Stimulated activated CD8-positive, alpha-beta memory T cell treated with anti-CD3 and anti-CD28 coated beads, Interleukin-15, amount 100 ng/mL, for 1 hour (primary cell): ENCODE measurements at places on chromosomes 3 and 15.
A peak's percentile ranks its signal among the peaks of the same experiment; 100 is the strongest.

DNA sequence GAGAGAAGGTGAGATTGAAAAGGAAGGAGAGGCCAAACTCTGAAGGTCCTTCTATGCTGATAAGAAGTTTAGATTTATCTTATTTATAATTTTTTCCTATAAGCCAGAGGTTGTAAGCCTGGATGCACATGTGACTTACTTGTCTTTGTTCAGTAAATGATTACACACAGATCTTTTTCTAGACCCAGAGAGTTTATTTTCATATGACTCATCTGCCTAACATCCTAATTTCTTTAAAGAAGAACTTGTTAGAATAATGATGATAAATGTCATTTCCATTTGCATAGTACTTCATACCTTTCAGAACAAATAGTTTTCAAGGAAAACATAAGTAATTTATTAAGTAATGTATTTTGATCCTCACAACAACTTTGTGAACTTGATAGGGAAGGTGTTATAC is 434.8 kb upstream of the DPH6 start:
- DNase-seq: no peak

DNA sequence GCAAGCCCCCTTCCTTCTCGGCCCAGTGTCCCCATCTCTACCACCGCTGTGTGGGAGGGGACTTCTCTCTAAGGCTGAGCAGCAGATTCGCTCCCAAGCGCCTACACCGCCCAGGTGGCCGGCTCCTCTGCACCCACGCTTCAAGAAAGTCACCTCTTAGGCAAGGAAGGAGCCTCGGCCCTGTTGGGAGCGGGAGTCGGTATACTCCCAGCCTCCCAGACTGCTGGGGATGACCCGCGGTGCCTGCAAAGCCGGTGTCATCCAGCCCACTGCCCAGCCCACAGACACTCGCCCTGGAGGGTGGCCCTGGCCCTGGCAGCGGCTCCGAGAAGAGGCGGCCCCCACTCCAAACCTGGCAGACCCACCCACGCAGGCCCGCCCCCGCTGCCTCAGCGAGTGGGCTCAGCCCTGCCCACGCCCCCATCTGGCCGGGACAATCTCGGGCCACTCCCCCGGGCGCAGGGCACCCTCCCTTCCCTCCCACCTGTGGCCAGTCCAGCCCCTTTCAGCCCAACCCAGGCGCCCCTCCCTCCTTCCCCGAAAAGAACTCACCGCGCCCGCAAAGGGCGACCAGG is 396 bp downstream of the CHRNB4 start:
- DNase-seq: no peak

DNA sequence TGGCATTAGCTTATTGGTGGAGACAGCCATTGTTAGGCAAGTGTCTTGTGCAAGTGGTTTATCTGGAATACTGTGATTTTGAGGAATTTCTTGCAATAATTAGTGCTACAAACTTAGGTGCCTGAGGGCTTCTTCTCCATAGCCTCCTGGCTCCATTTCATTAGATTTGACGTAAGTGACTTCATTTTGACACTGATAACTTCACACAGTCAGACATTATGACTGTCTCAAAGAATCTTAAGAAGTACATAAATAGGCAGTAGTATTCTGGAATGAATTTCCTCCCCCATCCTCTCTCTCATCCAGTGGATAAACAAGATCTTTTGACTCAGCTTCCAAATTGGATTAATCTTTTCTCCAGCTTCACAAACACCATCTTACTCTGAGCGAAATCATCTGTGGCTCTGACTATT is 19.0 kb downstream of the ARL14 start:
- DNase-seq: no peak

DNA sequence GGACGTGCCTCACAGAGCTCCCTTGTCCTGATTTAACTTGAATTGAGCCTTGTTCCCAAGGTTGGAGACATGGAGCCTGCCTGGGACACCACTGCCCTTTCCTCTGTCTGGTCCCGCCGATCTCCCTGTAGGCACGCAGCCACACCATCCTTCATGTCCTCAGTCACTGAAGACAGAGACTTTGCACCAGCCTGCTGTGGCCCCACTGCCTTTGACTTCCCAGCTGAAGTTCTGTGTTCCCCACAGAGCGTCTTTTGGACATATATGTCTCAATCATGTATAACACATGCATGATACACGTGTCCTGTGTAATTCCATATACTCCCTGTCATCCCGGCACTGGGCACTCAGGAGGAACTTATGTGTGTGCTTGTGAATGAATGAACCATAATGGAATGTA is 23.6 kb downstream of the GABRA5 start:
- no peak for DNase-seq

DNA sequence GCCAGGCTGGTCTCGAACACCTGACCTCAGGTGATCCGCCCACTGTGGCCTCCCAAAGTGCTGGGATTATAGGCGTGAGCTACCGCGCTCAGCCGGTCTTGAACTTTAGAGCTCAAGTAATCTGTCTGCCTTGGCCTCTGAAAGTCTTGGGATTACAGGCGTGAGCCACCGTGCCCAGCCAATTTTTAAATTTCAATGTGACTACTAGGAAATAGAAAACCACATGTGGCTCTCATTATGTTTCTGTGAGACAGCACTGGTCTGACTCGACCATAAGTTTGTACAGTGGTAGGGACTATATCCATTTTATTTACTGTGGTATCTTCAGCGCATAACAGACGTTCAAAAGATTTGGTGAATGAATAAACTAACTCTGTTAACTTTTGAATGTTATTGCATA is 9.1 kb downstream of the ZFAND6 start:
- DNase-seq: no peak

- DNase-seq: no peak
Measured at GRCh38 chr3:194879991-194880939, 194.6 kb downstream of the FAM43A start.

GRCh38 chr3:72829701-72830100 is 18.5 kb downstream of the SHQ1 start:
- DNase-seq: no peak

DNA sequence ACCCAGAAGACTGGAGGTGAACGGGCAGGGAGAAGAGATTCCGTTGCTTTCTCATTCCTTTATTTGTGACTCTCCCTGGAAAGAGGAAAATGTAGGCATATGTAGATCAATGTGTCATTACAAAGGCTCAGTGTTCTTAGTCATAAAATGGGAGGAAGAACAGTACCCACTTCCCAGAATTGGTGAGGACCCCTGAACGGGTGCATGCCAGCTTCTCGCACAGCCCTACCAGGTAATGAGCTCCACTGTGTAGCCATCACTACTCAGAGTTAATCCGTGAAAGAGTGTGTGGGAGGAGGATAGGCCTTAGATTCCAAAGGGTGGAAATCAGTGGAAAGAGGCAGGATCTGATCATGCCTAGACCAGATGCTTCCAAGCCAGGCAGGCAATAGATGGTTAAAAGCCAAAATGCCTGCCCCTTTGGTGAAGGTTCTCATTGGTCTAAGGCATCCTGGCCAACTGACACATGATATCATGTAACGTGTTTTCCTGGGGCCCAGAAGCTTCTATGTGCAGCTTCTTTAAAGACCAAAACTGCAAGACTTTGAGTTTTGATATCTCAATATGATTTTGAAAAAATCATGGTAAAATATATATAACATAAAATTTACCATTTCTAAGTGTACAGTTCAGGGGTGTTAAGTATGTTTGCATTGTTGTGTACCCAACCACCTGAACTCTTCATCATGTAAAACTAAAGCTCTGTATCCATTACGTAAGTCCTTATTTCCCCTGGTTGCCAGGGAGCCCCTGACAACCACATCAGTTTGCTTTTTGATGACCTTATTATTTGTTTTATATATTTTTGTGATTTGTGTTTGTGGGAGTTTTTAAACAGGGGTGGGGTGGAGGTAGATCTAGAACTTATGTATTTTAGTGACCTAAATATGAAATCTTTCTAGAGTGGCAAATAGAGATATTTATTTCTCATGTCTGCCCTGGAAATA is 402.2 kb upstream of the CFAP20DC start:
- no peak for DNase-seq

DNA sequence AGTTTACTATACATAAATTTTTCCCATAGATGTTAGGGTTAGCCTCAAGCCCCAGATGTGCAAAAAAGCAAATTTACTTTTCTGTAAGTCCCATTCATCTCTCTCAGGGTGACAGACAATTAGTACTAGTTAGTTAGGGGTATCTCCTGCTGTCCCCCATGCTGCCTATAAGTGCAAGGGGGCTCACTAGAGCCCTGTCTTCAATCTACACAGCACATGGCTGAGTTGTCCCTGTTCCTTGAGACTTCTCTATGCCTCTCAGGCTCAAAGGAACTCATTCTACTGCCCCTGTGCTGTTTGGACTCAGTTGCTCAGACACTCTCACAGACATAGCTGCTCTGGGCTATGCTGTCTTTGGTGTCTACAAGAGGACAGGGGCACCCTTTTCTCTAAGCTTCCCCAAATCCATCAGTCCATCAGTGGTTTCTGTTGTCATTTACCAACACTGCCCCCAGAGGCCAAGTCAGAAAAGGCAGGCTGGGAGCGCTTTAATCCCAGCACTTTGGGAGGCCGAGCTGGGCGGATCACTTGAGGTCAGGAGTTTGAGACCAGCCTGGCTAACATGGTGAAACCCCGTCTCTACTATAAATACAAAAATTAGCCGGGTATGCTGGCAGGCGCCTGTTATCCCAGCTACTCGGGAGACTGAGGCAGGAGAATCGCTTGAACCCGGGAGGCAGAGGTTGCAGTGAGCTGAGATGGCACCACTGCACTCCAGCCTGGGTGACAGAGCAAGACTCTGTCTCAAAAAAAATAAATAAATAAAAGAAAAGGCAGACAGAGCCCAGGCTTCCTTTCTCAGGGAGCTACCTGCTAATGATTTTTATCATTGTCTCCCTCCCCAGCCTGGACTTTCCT is 31.4 kb upstream of the PRTG start:
- DNase-seq: peak; percentile 7

DNA sequence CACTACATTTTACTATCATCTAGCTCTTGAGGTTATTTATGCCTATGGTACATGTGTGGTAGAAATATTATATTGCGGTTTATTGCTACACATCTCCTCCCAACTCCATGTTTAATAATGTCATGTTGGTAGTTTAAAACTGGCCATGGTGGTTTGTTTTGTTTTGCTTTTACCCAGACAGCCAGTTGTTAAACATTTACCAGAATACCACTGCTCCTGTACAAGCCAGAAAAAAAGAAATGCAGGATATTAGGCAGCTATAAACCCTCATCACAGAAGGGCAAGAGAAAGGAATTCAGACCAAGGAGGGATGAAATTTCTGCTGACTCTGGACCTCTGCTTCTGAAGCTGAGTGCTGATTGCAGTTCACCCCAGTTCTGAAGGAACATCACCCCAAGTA is 451.8 kb upstream of the IL12A start:
- DNase-seq: no peak

DNA sequence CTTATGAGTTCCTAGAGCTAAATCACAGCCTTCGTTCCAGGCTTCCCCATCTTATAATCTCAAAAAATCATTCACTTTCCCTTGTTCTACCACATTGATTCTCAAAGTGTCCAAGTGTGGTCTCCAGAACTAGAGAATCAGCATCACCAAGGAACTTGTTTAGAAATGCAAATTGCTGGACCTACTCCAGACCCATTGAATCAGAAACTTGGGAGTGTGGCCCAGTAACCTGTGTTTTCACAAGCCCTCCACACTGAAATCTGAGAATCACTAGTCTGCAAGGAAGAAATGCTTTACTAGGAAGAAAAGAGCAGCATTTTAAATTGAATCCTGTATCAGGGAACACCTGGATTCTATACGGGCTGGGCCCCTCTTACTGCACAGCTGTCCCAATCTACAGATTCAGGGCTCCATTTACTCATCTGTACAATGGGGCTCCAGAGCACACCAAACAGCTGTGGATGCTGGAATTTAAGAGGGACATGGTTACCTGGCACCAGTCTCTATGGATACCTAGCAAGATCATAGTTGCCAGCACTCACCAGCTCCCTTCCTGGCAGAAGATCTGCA is 3.9 kb downstream of the MEGF11 start:
- DNase-seq: no peak

- no peak for DNase-seq
Measured at GRCh38 chr3:125632597-125632996, 37.3 kb upstream of the OSBPL11 start.

GRCh38 chr3:176683382-176683781 is 513.9 kb downstream of the TBL1XR1 start:
- no peak for DNase-seq

GRCh38 chr3:10315771-10316344 is 5.1 kb downstream of the SEC13 start:
- DNase-seq: no peak

DNA sequence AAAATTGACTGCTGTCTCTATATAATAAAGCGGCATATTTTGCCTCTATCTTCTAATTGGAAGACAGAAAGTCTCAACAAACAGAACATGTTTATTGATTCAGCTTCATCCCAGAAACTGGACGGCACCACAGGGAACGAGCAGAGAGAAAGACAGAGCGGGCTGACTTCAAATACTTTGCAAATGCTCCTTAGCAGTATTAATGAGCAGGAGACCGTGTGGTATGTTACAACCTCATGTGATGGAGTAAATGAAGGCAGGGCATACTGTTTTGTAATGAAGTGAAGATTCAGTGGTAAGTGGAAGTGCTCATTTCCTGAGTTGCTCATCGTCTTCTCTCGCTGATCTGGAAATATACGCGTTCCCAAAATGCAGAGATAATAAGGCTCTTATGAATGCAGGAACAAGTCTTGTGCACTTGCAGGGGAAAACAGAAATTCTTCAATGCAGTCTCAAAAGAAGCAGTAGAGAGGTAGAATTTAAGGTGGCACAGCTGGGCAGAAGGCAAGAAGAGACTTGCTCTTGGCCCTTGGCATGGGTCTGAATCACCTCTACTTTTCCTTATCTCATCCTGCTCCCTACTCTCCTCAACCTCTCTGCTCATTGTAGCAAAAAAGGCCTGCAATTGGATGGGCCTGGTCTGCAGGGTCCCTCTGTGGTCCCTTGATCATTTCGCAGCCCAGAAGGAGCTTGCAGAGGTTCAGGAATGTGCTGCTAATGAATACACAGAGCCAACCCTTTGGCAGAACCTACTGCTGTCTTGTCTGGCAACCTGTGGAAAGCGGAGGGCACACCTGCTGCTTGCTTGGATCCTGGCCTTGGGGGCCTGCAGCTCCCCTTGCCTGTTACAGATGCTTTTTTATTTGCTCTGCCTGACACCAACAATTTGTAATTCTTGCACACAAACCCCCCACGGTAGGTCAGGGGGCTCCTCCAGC is 604.9 kb upstream of the CFAP20DC start:
- DNase-seq: no peak

DNA sequence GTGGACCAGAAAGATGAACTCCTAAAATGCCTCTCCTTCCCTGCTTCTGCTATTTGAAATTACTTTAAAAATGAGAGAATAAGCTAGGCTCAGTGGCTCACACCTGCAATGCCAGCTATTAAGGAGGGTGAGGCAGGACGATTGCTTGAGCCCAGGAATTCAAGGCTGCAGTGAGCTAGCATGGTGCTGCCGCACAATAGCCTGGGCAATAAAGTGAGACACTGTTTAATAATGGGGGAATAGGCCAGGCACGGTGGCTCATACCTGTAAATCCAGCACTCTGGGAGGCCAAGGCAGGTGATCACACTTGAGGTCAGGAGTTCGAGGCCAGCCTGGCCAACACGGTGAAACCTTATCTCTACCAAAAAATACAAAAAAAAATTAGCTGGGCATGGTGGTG is 271.1 kb downstream of the FOXP1 start:
- DNase-seq: no peak

- no peak for DNase-seq
Measured at GRCh38 chr15:38532728-38533127, 31.9 kb downstream of the RASGRP1 start.
